ENCODE measurements at places on chromosomes 7 and 10.

GRCh38 chr10:105140600-105140999 is 499.5 kb downstream of the SORCS3 start:
- DNase-seq = no peak

DNA sequence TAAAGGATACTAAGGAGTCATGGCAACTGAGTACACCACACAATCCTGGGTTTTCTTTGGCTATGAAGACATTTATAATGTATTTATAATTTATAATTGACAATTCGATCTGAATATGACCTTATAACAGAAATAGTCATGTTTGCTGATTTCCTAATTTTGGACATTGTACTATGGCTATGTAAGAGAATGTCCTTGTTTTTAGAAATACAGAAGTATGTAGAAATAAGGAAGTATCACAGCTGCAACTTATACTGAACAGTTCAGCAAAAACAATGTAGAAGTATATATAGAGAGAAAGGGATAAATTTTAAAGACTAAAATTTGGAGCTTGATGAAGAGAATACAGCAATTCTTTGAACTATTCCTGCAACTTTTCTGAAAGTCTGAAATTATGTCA is 32.6 kb downstream of the PRLHR start:
- DNase-seq = no peak

GRCh38 chr7:5470167-5470532 is 46.5 kb upstream of the TNRC18 start:
- DNase-seq = no peak

GRCh38 chr7:141663081-141663849 is 38.7 kb downstream of the DENND11 start:
- DNase-seq = no peak

DNA sequence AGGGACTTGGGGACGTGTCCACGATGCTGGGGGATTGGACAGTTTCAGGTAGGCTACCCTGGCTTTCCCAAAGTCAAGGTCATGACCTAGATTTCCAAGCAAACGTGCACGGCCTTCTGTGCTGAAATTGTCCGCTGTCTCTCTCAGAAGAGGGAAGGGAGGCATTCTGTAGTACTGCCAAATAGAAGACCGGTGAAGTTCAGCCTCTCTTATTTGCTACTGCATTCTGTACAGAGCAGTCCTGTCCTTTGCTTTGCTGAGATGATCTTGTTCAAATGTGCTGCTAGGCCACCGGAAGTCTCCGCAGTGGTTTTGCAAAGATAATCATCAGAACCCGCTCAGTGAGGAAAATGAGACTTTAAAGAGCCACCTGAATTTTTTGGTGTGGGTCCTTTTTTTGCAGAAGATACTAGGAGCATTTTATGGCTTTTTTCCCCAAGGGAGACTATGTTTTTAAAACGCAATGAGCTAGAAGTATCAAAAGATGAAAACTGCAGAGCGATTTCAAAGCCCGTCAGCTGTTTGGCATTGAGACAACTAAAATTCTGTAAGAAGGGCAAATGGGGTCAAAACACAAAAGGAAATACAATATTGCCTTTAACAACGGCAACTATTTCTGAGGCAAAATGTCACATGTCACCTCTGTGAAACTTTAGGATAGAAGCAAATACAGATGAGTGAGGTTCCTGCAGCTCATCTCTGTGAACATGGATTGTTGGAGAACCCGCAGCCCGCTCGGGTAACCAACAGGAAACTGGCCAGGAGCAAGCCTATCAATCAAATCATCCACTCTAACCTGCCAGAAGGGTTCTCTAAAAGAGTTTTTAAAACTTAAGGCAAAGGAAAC is 1.3 kb upstream of the NMT2 start:
- no peak for DNase-seq

DNA sequence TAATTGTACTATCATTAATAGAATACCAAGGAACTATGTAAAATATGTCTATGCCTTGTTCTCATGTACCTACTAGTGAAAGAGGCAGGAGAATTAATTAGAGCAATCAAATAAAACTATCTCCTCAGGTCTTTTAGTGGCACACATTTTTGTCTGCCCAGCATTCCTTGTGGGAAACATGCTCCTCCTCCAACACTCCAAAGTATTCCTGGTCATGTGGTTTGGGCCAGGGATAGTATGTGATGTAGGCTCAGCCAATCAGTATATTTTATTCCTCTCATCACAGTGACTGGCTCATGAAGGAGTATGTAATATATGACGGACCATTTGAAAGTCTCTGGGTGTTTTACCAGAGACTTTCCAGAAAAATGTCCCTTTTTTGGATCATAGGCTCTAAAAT is 16.7 kb upstream of the SYPL1 start:
- no peak for DNase-seq

GRCh38 chr7:120052884-120053382 is 220.0 kb upstream of the KCND2 start:
- peak; percentile 33 for DNase-seq

- no peak for DNase-seq
Measured at GRCh38 chr7:6169805-6170520, 102.5 kb downstream of the CYTH3 start.

All from AG04449 (cell line).